ENCODE measurements at places on chromosomes 7 and 10. TPM values are rescaled to one million over a fixed set of nuclear protein-coding genes. Genes with fewer than 3 reads are reported as not detected.

Gene SUN3
- total RNA-seq = 0.95 TPM

Gene SPDYE18
- total RNA-seq = not detected

Gene ERVW-1
- total RNA-seq = not detected

Gene HOXA13
- total RNA-seq = not detected

Gene BAMBI
- total RNA-seq = 0.27 TPM

Gene AKR1D1
- not detected for total RNA-seq

Gene SPDYE16
- total RNA-seq = 0.23 TPM

Gene FEZF1
- total RNA-seq = not detected

Gene RHOBTB1
- total RNA-seq = 0.74 TPM

Gene PKD2L1
- total RNA-seq = not detected

Gene VGF
- not detected for total RNA-seq

Gene DENND2A
- not detected for total RNA-seq

Measured in activated CD8-positive, alpha-beta T cell treated with anti-CD3 and anti-CD28 coated beads for 36 hours (primary cell).